GF-D8 (cell line): ENCODE measurements at places on chromosomes 12 and 14.

- no peak for DNase-seq
These were observed 31.0 kb downstream of the ITGA7 start for GRCh38 chr12:55676707-55677106.

DNA sequence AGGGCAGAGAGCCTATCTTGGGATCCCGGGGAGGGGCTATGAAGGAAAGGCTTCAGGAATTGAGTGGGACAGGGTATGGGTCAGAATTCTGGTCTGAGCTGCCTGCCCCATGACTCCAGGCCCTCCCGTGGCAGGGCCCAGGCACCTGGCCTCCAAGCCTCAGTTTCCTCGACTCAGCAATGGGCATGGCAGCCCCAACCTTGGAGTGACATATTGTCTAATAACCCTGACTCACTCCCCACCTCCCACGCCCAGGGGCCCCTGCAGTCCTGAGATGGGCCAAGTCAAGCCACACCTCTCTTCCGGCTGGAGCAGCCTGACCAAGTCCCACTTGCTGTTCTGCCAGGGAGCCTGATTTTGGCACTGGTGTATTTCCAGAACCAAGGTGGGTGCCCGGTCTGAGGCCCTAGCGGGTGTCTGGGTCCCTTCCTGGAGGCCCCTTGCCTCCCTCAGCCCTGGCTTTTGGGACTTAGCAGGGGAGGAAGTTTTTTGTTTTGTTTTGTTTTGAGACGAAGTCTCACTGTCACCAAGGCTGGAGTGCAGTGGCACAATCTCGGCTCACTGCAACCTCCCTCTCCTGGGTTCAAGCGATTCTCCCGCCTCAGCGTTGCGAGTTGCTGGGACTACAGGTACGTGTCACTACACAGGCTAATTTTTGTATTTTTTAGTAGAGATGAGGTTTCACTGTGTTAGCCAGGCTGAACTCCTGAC is 40.3 kb upstream of the RCOR1 start:
- no peak for DNase-seq

DNA sequence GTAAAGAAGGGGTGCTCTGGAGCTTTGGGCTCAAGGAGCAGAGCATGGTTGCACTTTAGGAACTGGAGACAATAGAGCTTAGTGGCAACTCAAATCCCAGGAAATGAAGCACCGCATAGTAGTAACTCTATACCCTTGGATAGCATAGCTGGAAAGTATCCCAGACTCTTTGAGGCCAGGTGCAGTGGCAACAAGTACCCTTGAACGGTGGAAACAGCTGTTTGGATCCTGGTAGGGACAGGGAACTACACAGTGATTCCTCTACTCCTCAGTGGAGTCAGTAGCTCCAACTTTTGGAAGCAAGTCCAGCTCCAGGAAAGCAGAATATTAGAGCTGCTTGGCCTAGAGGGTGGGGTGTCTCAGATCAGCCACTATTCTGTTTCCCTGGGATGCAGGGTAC is 129.0 kb upstream of the WSCD2 start:
- DNase-seq: no peak

- no peak for DNase-seq
These were observed 1.5 kb downstream of the PLEKHA5 start for GRCh38 chr12:19131025-19131444.
